ENCODE measurements at places on chromosomes 13 and 19.

DNA sequence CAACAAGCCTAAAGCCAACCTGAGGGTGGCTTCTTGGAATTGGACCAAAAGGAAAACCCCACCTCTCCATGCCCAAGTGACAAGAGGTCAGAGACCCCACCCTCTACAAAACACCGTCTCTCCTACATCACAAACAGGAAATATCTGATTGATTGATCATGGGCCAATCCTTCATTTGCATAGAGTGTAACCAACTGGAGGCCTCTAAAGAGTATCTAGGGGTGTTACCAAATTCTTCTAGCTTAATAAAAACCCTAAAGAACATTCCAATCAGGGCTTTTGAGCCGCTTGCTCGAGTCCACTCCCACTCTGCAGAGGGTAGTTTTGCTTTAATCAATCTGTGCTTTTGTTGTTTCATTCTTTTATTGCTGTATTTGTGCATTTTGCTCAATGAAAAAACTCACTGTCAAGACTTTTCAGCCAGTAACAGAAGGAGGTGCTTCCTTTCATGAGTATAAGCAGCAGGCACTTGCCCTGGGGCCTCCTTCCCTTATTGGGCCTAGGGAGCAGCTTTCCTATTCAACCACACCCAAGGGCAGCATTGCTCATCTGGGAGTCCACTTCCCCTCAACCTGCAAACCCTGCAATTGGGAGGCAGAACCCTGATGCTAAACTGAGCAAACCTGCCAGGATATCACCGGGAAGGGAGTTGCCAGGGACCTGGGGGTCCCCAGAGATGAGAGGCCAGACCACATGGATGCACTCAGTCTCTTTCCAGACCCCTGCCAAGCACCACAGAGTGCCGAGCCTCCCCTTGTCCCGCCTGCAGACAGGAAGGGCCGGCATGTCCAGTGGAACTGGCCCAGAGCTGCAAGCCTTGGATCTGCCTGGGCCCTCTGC, 154.3 kb upstream of the VSTM2B start:
- DNase-seq, result no peak

GRCh38 chr13:33186861-33187291, 98.7 kb downstream of the STARD13 start:
- no peak for DNase-seq

DNA sequence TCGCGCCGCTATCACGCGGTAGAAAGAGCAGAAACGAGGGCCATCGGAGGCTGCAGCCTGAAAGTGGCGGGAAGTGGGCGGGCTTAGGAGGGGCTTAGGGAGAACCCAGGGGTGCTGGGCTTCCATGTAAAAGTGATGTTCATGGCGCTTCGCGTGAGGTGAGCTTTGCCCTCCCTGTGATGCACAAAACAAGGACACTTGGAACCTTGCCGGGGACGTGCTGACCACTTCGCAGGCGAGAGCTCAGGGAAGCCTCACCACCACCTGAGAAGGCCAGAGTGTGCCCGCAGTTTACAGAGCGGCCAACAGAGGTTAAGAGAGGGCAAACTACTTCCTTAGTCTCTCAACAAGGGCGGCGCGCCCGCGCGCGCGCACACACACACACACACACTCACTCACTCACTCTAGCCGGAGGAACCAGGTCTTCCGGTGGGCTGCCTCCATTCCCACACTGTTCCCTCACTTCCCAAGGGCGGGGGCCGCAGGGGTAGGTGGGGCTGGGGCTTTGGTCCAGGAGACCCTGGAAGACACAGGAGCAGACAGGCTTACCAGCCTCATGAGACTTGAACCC, 651 bp downstream of the GAPDHS start:
- no peak for DNase-seq

DNA sequence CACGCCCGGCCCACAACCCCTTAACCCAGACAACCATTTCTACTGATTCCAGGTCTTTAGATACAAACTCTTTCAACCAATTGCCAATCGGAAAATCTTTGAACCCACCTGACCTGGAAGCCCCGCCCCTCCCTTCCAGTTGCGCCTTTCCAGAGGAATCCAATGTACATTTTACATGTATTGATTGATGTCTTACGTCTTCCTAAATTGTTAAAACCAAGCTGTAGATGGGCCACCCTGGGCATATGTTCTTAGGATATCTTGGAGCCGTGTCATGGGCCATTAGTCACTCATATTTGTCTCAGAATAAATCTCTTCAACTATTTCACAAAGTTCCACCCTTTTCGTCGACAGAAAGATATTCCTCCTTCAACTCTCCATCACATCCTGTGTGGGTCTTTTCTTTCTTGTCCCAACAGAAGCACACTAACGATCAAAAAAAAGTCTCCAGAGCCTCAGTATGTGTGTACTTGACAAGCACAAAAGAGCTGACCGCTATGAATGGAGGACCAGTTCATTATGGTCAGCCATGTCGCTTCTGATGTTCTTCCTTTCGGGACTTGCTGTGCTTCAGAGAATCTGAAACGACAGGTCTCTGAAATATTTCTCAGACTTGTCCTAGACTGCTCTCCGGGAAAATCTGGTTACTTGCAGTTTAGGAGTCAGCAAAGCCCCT, 601 bp upstream of the ZNF749 start:
- no peak for DNase-seq

DNA sequence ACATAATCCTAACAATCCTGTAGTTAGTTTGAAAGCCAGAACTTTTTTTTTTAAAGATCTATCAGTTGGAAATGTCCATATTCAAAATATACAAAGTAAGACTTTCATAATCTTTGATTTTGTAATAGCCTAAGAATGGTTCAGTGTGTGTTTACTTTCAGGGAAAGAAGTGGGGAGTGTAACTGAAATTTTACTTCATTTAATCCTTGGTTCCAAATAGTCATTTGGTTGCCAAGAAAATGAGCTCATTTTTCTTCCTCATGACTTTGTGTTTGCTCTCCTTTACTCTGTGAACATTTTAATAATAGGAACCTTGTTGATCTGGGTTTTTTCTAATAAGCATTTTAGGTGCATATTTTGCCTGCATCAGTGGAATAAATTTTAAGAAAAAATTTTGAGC, 278.8 kb downstream of the SLITRK6 start:
- no peak for DNase-seq

DNA sequence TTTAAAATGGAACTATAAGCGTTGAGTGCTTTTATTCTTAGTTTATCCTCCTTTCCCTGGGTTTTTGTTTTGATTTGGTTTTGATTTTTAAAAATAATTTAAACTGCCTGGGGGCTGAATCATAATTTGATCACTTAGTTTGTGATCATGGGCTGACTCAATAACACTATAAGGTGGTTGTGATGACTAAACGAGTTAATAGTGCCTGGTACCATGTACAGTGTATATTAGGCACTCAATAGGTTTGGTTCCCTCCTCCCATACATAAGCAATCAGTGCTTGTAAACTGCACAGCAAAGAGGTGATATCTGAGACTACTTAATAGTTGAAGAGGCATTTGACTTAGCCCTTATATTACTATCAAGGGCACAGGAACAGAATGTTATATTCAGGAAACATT, 200.9 kb upstream of the RFC3 start:
- no peak for DNase-seq

GRCh38 chr13:32969516-32969941, 46.7 kb upstream of the KL start:
- no peak for DNase-seq

- DNase-seq, result no peak
These were observed 160.1 kb downstream of the SPRY2 start for GRCh38 chr13:80180740-80181355.

- no peak for DNase-seq
These were observed 71.6 kb upstream of the TM9SF2 start for GRCh38 chr13:99429670-99430069.

DNA sequence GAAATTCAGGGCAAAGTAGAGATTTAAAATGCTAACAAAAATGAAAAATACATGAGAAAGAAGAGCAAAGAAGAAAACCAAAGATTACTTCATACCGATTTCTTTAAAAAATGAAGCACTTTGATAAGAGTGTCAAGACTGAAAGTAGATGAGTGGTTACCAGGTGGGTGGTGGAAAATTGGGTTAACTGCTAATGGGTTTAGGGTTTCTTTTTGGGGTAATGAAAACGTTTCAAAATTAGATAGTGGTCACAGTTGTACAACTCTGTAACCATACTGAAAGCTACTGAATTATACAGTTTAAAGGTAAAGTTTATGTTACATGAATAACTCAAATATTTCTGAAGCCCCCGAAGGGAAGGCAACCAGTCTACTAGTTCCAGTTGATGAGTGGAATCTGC, 179.4 kb downstream of the NDFIP2 start:
- no peak for DNase-seq

DNA sequence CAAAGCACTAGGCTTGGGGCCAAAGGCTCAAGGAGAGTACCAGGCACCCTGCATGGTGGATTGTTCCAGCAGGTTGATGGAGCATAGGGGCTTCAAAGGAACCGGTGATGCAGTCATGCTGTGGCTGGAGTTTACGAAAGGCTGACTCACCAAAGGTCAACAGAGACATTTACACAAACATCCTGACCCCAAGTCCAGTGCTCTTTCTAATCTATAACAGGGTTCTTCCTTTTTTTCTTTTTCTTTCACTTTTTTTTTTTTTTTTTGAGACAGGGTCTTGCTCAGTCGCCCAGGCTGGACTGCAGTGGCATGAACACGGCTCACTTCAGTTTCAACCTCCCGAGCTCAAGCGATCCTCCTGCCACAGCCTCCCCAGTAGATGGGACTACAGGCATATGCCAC, 35.6 kb upstream of the TPTE2 start:
- DNase-seq, result no peak

GRCh38 chr13:111943229-111943795, 123.6 kb upstream of the SOX1 start:
- no peak for DNase-seq

- DNase-seq, result no peak
These were observed 756.5 kb upstream of the KLHL1 start for GRCh38 chr13:70864731-70865130.

GRCh38 chr13:71704656-71705055, 162.3 kb downstream of the DACH1 start:
- DNase-seq, result no peak

DNA sequence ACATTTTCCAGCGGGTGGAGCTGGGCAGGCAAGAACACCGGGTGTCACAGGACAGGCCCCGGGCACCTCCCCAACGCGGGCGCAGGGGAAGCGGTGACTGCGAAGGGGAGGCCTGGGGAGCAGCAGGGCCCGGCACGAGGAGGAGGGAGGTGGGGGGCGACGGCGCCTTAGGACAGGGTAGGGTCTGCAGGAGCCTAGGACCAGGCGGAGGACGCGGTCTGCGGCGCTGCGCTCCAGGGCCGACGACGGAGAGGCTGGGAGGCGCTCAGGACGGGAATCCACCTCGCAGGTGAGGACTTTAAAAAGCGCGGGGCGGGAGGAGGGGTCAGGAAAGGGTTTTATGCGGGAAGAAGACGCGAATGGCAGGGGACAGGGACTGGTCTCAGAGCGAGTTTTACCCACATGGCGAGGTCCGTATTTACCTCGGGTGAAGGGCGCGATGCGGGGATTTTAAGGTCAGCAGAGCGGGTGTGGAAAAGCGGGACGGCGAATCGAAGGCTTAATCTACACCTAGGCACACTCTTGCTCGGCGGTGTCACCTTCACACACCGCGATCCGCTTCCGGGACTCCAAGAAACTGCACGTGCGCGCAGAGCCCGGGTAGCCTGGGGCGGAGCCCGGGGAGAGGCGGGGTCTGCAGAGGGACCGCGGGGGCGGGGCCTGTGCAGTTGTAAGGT, 13.5 kb downstream of the ERVV-2 start:
- no peak for DNase-seq

GRCh38 chr13:110442930-110443621, 118.4 kb downstream of the RAB20 start:
- no peak for DNase-seq

GRCh38 chr19:2050991-2051772, at the start of gene MKNK2:
Gene MKNK2, minus strand, starts transcription at chr19:2051244. Its CDS starts 393 bp downstream, at chr19:2050851.
- DNase-seq, result peak; percentile 13

DNA sequence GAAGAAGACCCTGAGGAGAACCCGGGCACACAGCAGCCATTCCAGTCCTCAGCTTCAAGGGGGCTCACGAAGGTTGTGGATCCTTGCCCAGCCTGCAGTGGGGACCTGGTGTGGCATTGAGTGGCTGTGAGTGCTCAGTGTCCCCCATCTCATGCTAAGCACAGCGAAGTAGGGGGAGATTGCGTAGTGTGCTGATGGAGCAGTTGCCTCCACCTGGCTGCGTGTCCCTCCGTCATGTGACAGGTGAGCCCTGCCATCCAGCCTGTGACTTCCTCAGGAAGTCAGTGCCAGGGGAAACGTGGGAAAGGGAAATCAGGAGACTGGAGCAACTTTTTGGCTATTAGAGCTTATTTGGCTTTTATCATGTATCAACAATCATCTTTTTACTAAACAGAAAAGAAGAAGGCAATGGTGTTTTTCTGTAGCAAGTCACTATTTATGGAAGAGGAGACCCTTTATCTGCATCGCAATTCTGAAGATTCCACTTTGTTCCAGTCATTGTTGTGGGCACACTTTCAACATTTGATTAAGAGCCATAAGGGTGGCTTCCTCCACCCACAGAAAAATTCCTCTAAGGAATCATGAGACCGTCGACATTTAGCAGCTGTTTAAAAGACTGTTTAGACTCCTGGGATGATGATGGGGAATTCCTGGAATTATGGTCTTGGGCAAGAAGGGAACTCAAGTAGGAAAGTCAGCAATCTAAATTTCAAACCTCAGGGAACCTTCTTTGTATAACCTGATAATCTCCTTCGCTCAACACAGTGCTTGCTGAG, 126.8 kb upstream of the SPATA13 start:
- DNase-seq, result no peak

GRCh38 chr13:106491928-106492587, 43.4 kb downstream of the EFNB2 start:
- DNase-seq, result no peak

All from NCI-H1436 treated with DMSO at 0.1 percent for 48 hours (cell line).